ENCODE measurements at places on chromosomes 12 and 14.

DNA sequence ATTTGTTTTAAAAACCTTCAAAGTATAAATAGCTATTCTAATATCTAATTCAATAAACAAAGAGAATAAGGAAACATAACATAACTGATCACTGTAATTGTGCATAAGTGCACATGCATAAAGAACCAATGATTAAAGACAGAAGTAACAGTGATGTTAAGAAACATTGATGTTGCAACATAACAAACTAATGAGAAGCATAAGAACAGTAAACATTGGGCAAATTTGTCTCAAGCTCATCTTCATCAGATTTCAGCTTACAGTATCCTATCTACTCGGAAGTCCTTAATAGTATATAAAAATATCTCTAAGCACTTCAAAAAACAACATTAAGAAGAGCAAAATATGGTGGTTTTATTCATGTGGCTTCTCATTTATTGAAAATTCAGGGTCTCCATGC, 97.6 kb downstream of the GARIN6 start:
- DNase-seq, result no peak

- DNase-seq, result no peak
These were observed 28.8 kb upstream of the RPH3A start for GRCh38 chr12:112762753-112763152.

- no peak for DNase-seq
These were observed 219.2 kb upstream of the SSTR1 start for GRCh38 chr14:37988472-37988871.

DNA sequence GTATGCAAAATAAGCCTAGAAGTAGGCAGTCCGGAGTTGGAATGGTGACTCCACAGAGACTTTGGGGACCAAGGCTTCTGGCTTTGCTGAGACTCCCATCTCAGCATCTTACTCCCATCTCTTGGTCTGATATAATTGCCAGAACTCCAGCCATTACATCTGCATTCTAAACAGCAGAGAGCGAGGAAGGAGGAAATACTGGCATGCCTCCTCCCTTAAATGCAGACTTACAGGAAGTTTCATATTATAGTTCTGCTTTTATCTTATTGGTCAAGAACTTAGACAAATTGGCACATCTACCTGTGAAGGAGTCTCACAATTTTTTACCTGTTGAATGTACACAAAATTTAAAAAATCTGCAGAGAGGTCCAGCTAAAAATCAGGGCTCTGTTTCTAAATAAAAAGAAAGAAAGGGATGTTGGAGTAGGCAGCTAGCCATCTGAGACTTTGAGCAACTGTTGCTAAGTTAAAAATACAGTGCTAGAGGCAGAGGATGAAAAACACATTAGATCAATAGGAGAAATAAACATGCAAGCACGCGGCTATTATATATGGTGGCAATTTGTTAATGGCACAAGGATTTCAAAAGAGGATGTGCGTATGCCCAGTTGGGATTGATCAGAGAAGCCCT, 209.9 kb upstream of the HMGA2 start:
- no peak for DNase-seq

DNA sequence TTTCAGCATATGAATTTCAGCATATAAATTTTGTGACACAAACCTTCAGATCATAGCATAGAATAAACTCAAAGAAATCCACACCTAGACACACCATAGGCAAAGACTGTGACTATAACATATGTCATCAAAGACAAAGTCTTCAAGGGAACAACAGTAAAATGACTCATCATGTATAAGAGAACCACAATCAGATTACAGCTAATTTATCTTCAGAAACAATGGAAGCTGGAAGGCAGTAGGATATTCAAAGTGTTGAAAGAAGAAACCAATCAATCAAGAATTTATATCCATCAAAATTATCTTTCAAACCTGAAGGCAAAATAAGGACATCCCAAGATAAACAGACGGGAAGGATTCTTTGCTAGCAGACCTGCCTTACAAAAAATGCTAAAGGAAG, 29.0 kb downstream of the DLK1 start:
- no peak for DNase-seq

GRCh38 chr12:67394550-67394949, 125.4 kb downstream of the CAND1 start:
- DNase-seq, result no peak

DNA sequence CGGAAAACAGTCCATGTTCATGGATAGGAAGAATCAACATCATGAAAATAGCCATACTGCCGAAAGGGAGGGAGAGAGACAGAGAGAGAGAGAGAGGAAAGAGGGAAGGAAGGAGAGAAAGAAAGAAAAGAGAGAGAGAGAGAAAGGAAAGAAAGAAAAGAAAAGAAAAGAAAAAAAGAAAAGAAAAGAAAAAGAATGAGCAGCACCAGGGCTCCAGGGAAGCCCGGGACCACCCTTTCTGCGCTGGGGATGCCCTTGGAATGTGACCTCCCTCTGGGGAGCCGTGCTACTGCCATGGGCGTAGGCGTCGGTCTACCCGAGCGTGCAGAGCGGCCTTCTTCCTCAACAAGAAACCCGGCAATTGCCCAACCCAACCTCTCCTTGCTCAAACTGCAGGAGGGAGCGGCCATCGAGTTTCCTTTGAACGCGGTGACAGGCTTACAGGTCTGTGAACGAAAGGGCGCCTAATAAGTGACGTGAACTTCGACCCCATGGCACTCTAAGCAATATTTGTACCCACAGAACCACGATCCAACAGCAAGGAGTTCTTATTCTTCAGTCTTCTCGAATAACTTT, 16.9 kb downstream of the OR6S1 start:
- no peak for DNase-seq

DNA sequence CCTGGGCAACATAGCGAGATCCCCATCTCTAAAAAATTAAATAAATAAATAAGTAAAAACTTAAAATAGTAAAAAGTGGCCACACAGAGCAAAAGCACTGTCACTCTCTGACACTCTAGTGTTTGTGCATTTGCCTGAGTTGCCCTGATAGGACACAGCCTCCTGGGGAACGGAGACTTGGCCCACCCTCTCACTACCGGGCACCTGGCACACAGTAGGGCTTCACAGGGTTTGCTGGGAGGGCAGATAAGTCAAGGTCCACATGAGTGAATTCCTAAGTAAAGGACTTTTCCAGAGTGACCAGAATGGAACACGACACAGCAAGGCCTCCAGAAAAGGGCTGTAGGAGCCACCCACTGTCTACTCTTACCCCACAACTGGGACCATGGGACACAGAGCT, 54.3 kb downstream of the SCARB1 start:
- DNase-seq, result no peak

DNA sequence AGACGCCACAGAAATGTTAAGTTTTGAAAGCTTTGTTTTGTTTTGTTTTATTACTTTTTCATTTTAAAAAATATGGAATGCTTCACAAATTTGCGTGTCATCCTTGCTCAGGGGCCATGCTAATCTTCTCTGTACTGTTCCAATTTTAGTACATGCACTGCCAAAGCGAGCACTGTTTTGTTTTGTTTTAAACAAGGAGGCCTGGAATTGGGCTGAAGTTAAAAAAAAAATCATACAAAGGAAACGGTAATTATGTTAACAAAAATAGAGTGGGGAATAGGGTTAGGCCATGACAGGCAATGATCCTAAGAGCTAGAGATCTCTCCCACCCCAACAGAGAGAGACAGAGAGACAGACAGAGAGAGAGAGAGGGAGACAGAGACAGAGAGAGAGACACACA, 57.0 kb downstream of the ZFP36L1 start:
- no peak for DNase-seq

GRCh38 chr12:62642486-62642885, 175.9 kb downstream of the MON2 start:
- no peak for DNase-seq

GRCh38 chr12:100564090-100564489, 9.4 kb upstream of the GAS2L3 start:
- DNase-seq, result no peak

- DNase-seq, result no peak
These were observed 4.7 kb upstream of the COCH start for GRCh38 chr14:30869551-30870155.

GRCh38 chr12:103241184-103241583, 254.6 kb downstream of the C12orf42 start:
- DNase-seq, result no peak

- DNase-seq, result no peak
These were observed 79.9 kb upstream of the BBS10 start for GRCh38 chr12:76428117-76428516.

GRCh38 chr14:22448035-22448904, 140.8 kb downstream of the DAD1 start:
- DNase-seq, result no peak

- no peak for DNase-seq
These were observed 167.8 kb downstream of the TTC6 start for GRCh38 chr14:37763266-37763665.

DNA sequence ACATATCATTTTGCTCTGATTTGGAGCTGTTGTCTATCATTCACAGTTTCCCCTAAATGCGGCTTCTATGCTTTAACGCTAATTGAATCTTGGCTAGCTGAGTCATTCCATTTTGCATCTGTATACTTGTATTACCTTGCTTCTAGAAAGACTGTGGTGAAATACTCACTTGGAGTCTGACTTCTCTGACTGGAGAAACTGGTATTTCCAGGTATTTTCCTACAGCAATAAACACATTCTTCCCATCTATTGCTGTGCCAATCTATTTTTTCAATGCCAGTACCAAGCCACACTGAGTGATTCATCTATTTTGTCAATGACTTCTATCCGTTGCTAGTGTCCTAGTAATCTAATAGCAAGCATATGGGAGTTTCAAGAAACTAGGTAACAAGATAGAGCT, 76.0 kb upstream of the ST8SIA1 start:
- no peak for DNase-seq

- no peak for DNase-seq
These were observed 652 bp downstream of the RFLNA start for GRCh38 chr12:124295431-124296058.

- peak; percentile 6 for DNase-seq
These were observed 27.4 kb upstream of the GUCY2C start for GRCh38 chr12:14723763-14724162.

DNA sequence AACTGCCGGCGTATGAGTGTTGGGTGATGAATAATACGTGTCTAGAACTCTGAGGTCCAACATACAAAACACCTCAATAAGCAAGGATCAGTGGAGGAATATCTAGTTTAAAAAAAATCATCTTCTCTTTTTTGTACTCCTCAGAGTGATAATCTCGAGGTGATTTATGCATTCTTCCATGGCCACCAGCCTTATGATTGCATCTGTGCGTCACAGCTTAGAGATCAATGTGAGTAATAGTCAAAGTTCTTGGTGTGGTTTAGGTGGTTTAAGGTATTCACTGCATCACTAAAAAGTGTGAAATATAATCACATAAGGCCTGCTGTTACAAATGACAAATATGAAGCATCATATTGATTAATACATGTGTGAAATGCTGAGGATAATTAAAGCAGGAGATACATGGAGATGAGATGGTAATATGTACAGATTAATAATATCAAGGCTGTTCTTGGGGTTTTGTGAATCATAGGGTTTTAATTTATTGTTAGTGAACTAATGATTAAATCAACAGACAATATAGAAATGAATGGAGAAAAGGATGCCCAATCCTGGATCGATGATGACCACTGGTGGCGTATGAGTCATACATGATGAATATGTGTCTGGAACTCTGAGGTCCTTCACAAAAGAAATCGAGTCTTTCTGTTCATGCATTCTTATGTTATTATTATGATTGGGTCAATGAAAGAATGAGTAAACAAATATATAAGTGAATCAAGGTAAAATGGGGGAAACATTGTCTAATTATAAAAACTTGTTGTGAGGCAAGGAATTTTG, 68.8 kb upstream of the RTL1 start:
- DNase-seq, result no peak

DNA sequence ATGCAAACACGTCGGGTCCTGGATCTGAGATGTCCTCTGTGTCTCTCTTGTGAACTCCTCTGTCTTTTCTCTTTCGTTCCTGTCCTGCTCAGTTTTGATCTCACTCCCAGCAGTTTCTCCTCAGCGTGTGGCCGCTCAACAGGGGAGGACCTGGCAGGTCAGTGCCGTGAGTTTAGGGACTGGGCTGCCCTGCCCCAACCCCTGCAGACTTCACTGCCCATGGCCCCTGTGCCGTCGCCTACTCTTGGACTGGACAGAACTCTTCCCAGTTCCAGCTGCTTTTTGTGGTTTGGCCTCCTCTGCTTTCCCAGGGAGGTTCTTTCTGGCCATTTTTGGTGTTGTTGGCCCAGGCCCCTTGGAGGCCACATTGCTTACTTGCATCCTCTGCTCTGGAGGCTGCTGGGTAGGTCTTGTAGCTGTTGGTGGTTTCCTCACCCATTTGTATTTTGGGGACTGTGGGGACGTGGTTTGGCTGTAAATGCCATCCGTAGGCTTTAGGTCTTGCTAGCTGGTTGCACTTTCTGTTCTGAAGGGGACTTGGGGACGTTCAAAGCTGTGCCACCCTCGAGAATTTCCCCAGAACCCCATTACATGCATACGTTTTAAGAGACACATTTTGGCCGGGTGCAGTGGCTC, 20.0 kb upstream of the DNAH10 start:
- DNase-seq, result no peak

DNA sequence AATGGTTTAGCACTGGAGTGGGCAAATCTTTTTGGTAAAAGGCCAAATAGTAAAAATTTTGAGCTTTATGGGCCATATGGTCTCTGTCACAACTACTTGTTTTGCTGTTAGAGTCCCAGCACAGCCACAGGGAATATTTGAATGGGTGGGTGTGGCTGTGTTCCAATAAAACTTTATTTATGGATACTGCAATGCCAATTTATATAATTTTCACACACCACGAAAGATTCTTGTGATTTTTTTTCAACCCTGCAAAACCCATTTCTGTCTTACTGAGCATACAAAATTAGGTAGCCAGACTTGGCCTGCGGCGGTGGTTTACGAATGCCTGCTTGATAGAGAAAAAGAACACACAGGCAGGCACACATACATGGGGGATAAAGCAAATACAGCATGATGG, 28.3 kb downstream of the TMEM120B start:
- no peak for DNase-seq

- DNase-seq, result no peak
These were observed 165.2 kb downstream of the BTG1 start for GRCh38 chr12:91980389-91980821.
